Stimulated activated CD8-positive, alpha-beta memory T cell treated with anti-CD3 and anti-CD28 coated beads, Interleukin-7, amount 100 ng/mL, for 1 hour (primary cell): ENCODE measurements at places on chromosomes 2 and 18.

DNA sequence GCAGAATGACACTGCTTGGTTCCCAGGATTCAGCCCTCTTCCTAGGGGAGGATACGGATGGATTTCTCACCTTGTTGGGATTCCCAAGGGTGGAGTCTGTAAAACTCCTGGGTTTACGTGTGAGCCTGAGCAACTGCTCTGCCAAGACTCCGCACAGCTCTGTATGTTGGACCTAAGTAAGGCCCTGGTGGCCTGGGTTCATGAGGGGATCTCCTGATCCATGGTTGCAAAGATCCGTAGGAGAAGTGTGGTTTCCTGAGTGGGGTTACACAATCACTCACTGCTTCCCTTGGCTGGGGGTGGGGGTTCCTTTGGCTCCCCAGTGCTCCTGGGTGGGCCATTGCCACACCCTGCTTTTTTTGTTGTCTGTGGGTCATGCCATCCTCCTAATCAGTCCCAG is 37.7 kb downstream of the ANKRD12 start:
- DNase-seq = no peak

GRCh38 chr2:49129034-49129433 is 25.3 kb downstream of the FSHR start:
- DNase-seq = no peak

DNA sequence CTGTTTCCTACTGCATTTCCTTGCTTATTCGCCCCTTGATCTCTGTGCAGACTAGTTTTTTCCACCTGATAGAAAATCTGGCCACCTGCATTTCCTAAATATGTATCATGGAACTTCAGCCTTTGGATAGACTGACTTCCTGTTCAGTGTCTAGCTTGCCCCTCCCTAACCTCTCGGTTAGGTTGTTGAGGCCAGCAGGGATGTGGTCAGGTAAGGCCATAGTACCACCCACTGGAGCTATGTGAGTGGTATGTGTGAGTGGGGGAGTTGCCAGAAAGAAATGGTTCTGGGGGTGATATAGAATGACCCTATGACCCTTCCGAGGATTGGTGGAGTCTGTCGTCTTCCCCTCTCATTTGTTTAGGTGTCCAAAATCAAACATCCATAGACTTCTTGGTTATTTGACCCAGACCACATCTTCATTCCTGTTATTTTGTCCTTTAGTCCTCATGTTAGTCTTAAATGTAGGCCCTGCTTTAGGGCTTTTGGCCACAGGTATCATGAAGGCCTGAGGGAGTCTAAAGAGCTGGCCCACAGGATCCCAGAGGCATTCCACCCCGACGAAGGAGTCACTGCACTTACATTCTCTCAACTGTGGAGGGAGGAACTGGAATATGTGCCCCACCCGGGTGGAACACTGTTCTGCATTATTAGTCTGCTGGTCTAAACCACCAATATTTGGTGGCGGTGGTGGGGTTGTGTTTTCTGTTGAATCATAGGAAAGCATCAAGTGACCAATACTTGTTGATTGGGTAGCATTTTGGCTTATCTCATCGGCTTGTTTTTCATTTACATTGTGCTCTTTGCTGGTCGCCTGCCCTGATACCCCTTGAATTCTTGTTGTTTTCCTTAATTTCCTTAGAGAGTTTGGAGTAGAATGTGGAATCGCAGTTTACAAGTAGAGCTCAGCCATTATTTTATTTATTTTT is 21.9 kb downstream of the CAB39 start:
- no peak for DNase-seq

DNA sequence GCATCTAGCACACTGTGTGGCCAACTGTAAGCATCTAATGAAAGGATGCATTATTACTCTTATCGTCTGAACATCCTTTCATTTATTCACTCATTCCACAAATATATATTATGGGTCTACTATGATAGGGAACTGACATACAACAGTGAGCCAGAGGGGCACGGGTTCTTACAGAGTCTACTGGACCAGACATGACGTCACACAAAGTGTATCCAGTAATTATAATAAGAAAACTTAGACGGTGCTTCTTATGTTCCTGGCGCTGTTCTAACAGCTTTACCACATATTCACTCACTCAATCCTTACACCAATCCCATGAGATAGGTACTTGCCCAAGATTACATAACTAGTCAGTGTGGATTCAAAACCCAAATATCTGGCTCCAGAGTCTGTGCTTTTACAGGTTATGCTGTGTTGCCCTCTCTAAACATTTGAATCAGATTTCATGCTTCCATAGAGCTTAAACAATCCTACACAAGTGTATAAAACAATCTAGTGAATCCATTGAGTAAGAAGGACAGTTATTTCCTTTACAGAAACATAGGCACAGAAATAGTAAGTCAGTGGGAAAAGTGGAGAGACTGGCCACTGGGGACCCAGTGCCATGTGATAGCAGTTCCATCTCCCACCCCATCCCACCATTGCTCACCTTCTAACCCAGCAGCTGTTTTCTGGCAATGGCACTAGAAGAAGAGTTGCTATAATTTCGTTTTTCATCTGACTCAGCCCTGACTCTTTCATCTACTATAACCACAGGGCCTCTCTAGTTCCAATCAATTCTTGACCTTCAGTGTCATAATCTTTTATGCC is 24.2 kb upstream of the ARL5A start:
- DNase-seq = no peak

GRCh38 chr2:157692768-157693167 is 64.1 kb upstream of the ACVR1C start:
- no peak for DNase-seq

- no peak for DNase-seq
These were observed 61.3 kb upstream of the ITGA4 start for GRCh38 chr2:181395851-181396250.

DNA sequence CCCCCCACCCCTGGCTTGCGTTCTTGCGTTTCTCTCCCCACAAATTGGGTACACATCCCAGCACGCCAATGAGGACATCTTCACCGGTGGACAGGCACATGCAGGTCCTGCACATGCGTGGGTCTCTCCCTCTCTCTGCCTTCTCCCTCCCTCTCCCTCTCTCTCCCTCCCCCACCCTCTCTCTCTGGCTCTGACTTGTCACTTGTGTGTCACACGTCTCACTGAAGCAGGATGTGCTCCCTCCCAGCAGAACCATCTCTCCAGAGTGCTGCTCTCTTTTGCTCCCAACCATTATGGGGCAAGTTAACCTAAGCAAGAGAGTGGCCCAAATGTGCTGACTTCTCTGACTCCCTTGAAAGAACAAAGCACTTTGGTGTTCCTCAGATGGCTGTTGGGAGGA is 120.8 kb upstream of the CAB39 start:
- no peak for DNase-seq

DNA sequence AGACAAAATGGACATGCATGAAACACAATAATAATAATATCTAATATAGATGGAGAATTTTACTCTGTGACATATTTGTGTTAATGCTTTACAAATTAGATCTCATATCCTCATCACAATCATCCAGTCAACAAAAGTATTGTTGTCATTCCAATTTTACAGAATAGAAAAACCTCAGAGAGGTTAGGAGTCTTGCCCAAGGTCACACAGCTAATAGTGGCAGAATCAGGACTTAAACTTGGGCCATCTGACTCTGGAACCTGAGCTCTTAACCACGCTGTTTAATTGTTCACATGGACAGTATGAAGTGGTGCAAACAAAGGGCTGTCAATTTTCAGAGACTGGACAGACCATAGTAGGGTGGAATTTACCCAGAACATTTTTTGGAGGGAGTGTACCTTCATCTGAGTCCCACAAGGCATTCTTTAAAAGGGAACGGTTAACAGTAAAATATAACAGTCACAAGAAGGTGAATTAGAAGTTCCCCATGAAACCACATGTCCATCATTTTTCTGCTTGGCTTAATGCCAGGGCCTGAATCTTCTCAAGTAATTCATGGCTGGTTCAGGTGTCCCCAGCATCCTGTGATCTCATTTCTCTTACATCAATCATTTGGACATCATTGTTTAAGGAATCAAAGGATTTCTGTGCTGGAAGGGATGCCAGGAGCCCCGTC is 35.4 kb upstream of the CCDC93 start:
- no peak for DNase-seq

GRCh38 chr2:111636905-111637304 is 247.1 kb downstream of the ANAPC1 start:
- DNase-seq = no peak

- DNase-seq = no peak
These were observed 27.1 kb upstream of the IHH start for GRCh38 chr2:219087848-219088247.

GRCh38 chr18:5840547-5840946 is 54.8 kb downstream of the TMEM200C start:
- no peak for DNase-seq

GRCh38 chr2:223294756-223295155 is 242.8 kb downstream of the KCNE4 start:
- no peak for DNase-seq

DNA sequence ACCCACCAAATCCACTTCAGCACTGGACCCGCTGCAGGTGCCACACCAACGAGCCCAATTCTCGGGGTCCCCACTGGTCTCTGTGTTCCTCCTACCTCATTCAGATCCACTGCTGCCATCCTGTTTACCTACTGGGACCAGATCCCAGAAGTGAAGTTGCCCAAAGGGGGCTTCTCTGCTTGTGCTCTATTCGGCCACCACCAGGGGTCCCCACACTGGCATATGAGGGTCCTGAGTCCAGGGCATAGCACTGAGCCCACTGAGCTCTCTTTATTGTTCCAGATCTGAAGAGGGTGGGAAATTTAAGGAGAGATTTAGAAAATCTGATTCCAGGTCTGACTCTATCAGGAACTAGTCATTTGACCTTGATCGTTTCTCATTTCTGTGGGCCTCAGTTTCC is 2.4 kb downstream of the GPR45 start:
- DNase-seq = no peak

GRCh38 chr18:22964722-22965121 is 31.6 kb downstream of the RBBP8 start:
- no peak for DNase-seq

DNA sequence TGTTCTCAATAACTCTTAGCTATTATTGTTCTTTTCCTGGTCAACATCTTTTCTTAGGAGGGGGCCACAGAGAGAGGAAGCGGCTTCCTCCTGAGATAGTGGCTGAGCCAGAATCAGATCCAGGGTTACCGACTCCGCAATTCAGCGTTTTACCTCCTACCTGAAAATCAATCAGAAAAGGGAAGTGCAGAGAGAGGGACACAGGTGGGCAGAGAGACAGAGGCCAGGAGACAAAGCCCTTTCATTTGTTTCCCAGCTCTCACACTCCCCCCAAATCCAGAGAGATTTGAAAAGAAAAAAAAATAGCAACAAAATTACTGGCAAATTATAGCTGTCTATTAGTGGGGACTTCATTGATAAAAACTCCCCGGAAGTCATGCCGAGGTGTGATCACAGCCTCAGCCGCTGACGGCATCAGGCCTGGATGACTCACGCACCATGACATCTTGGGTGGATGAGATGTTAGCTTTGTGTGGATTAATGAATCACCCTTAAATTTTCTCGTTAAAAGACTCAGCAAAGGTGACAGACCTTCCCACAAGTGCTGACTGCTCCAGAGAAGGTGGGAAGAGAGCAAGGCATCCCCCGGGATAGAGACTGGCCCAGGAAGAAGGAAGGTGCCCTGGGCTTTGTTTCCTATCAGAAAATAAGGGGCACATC is 120.7 kb downstream of the LOXHD1 start:
- no peak for DNase-seq

DNA sequence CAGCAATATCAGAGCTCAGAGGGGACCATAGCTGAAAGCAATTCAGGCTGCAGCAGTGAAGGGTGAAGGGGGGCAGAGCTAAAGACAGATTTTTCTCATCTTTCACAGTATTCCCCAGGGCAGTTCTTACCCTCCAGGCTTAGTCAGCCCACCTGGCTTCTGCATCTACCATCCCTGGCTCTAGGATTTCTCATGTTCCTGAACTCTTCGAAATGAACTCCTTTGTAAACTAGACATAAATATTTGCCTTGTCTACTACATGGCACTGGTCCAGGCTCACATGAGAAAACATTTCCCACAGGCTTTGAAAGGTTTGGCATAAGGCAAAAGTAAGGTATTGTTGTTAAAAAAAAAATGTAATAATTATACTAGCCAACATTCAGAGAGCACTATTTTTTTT is 23.6 kb upstream of the NEB start:
- no peak for DNase-seq

DNA sequence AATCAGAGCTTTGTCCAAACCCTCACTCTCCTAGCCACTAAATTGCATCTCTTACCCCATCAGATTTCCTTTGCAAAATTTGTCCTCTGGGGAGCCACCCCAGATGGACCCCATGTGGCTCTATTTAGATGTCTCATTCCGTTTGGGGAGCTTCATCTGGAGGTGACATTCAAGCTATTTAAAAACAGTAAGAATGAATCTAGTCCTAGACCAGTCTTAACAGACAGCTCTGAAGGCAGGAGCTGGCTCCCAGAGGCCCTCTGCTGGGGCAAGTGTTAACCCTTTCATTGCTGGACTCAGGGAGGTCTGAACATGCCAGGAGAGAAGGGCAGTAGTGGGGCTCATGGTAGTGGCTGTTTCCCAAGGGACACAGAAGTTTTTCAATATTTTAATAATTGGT is 59.2 kb downstream of the RPL37A start:
- no peak for DNase-seq

GRCh38 chr2:15919716-15920434 is 20.5 kb upstream of the MYCN start:
- DNase-seq = no peak

- DNase-seq = no peak
These were observed 132.0 kb downstream of the SH3BP4 start for GRCh38 chr2:235083822-235084221.

DNA sequence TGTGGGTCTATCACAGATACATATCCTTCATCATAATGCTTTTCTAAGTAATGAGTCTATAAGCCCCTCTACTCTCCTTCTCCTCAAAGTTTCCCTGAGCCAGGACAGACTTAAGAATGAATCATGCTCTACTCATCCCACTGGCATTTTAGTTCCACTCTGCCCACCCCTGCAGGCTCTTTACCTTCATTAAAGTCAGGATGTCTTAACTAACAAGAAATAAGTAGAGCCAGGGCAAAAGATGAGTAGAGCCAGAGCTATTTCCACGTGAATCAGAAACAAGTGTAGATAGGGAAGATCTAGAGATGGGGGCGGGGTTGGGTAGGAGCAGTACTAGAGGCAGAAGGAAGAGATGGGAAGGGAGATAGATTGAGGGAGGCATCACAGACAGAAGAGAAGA is 790.5 kb downstream of the RNF144A start:
- DNase-seq = no peak

GRCh38 chr2:81551040-81551634 is 1246.6 kb upstream of the LRRTM1 start:
- no peak for DNase-seq

DNA sequence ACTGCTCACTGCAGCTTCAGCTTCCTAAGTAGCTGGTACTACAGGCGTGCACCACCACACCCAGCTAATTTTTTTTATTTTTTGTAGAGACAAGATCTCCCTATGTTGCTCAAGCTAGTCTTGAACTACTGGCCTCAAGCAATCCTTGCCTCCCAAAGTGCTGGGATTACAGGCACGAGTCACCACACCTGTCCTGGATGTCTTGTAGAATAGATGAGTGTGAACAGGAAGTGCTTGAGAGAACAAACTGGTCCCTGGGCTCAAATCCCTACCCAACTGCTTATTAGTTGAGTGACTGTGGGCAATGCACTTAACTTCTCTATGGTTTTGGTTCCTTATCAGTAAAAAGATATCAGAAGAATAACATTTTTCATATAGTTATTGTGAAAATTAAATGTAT is 34.2 kb downstream of the PKDCC start:
- no peak for DNase-seq
